ENCODE measurements at places on chromosomes 13 and 19.

DNA sequence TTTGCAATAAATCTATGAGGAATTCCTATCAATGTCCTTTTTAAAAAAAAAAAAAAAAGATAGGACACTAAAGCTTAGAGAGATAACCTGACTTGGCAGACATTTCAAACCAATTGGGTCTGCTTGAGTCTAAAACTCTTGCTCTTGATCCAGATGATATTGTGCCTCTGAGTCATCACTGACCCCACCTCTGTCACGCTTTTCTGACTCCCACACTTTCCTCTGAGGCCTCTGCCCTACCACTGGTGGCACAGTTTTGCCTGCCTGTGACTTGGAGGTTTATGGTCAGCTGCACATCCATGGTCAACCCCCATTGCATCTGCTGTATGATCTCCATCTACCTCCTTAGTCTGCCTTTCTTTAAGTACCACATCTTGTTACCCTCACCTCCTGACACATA lies 328.7 kb downstream of the SPRY2 start:
- no peak for DNase-seq

GRCh38 chr13:28251466-28251865 lies 113.1 kb downstream of the PAN3 start:
- no peak for DNase-seq

DNA sequence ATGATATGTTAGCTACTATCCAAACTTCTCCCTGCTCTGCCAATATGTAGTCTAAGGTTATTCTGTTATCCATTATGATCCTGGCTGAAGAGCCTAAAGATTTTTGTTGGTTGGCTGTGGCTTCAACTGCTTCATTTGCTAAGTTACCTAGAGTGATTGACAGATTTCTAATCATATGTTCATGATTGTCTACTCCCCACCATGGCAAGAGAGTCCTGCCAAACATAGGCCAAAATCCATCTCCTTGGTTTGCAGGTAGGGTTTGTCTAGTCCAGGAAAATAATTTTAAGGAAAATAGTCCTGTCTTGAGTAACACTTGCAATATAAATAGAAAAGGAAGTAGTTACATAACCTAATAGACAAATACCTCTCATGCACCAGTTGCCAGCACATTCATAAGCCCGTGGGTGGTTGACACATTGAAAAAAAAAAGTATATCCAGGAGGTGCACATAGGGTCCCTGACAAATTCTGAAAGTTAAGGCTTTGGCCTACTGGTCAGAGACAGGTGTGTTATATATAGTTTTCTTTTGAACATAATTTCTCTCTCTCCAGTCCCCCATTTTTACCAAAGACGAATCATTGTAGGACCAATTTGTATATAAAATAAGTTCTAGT lies 5.4 kb upstream of the CBY2 start:
- DNase-seq, result no peak

GRCh38 chr13:75480671-75481175 lies 1.2 kb downstream of the TBC1D4 start:
- no peak for DNase-seq
